ENCODE measurements at places on chromosomes 7 and 10. TPM values are rescaled to one million over a fixed set of nuclear protein-coding genes. Genes with fewer than 3 reads are reported as not detected.

DNA sequence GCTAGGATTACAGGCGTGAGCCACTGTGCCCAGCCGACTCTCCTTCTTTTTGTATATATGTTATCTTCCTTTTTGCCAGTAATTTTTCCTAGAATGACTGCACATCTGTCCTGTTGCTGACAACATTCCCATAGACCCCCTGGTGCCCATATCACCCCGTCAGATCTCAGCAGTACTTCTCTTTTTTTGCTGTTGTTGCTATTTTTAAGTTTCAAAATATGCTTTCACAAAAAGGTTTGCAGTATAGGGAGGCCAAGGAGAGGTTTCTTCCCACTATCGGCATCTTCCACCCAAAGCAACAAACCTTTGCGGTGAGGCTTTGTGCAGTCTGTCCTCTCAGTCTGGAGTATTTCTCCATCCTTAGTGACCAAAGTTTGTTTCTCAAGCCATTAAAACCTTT, 23.1 kb downstream of the PIK3CG start:
- DNase-seq, result no peak

NEUROG3 gene
- not detected for total RNA-seq

GRCh38 chr7:24619978-24620377, 46.7 kb downstream of the PALS2 start:
- no peak for DNase-seq

DNA sequence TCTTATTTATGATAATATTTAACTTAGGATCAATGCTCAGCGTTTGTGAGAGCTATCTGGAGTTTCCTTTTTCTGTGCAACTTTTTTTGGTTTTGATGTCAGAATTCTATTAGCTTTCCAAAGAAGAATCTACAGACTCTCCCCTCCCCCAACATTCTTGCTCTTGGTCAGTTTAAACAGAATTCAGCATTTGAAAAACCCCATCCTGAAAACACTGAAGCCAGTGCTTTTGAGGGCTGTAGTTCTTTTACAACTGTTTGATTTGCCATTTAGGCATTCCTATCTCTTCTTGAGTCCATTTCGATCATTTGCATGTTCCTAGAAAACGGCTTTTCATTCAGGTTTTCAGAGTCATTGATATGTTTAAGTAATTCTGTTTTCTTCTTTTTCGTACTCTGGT, 15.6 kb upstream of the CXCL12 start:
- DNase-seq, result no peak

- peak; percentile 45 for DNase-seq
Measured at GRCh38 chr10:13990392-13990805, 340.3 kb downstream of the FRMD4A start.

SEPHS1 gene
- total RNA-seq, result 31.8 TPM

DNA sequence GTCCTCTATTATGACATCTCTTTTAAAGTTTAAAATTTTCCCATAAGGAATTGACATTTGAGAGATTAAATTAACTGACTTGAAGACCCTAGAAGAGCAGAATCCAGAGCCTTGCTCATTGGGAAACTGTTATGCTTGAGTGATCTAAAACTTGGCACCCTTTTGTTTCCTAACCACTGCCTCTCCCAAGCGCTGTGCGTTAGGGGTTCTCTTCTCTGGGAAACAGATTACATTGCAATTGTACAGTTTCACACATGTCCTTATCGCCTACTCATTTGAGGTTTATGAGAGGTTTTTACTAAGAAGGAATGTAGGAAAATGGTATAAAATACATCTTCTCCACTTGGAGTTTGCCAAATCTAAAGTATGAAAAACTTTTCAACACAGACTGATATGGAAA, 126.8 kb upstream of the AMPH start:
- DNase-seq, result no peak

PNLIPRP1 gene
- not detected for total RNA-seq

- DNase-seq, result peak; percentile 90
Measured at GRCh38 chr10:22252224-22252800, 34.5 kb upstream of the EBLN1 start.

DNA sequence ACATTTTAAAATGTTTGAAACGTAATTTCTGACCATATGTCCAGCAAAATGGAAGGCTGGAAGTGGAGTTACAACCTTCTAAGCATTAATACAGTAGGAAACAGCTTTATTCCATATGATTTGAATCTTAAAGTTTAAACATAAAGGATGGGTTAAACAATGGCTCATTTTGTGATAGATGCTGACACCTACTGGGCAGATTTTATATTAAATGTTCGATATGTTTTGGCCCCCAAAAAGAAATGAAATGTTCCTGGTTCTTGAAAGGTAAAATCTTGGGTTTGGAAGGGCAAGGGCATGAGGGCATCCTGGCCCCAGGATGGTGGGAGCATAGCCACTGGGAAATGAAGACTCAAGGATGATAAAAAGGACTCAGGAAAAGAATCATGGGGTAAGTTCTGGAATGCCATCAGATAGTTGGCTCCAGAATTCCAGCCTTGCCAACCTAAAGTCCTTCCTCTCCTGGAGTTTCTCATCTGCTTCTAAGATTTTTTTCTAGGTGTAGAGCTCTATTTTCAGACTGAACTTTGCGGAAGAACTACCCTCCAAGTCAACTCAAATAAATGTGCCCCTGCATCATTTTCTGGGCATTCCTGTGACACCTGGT, 34.6 kb upstream of the SLC35G1 start:
- DNase-seq, result no peak

GRCh38 chr7:108120196-108120595, 10.0 kb downstream of the LAMB4 start:
- no peak for DNase-seq

DNA sequence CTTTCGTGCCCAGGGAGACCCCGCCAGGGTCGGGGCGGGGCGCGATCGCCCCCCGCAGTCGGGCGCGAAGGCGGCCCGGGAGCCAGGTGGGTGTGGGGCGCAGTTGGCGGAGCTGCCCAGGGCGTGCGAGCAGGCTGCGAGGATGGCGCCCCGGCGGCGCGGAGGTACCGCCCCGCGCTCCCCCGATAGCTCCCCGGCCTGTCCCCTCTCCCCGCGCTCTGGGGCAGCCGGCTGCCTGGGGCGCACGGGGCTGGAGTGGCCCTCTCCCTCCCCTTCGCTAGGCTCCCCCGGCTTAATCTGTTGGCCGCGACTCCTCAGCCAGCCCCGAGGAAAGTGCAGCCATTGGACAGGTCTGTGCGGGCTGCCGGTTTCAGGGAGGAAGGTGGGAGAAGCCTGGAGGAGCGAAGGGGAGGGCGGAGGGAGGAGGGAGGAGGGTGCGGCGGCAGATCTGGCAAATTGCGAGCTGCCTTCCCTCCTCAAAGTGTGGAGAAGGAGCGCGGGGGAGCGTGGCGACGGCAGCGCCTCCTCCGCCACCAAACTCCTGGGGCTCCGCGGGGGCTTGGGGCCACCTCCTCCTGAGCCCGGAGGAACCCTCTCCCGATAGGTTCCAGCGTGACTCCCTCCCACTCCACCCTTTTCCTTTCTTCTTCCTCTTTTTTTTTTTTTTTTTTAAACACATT, 361 bp upstream of the PLXDC2 start:
- DNase-seq, result peak; percentile 93

GRCh38 chr7:66948480-66949109, 27.6 kb downstream of the TMEM248 start:
- no peak for DNase-seq

DNA sequence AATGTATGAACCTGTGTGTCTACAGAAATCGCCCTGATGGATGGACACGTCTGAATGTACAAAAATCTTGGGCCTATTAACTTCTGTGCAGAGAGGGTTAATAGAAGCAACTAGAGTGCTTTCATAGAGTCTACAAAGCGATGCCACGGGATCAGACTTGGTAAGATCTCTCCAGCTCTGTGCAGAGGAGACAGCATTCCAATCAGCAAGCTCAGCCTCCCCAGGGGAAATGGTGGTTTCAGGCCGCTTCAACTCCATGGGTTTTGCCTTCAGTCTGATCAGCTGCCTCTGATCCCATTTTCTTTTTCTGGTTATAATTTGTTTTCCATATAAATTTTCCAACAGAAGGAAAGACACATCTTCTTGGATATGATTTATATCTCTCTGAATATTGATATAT, 35.1 kb upstream of the COBL start:
- no peak for DNase-seq

ZSCAN21 gene
- 7.6 TPM for total RNA-seq

DNA sequence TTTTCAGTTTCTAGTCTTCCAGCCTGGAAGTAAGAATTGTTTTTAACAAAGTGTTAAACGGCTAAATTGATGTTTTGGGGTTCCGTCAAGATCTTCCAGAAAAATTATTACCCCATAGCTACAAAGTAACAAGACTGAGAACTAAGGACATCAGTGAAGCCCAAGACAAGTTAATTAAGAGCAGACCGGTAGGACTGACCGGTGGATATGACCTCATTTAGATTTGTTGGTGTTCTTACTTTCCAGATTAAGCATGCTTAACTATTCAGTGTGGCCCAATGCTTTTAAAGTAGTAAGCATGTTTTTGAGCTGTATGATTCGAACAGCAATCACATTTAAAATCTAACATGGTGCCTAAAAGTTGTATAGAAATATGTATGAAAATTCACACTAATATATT, 73.1 kb upstream of the RPA3 start:
- DNase-seq, result no peak

DNA sequence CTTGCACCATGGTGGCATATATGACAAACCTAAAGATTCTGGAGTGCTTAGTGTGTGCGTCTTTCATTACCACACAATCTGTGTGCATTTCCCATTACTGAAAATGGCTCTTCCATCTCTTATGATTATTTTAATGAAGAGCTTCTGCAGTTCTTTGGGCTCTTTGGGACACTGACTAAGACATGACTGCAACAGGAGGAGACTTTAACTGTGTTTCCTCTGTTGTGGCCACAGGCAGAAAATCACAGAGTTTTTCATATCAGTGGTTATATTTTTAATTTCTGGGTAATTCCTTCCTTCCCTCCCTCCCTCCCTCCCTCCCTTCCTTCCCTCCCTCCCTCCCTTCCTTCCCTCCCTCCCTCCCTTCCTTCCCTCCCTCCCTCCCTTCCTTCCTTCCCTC, 58.1 kb downstream of the WNT2 start:
- DNase-seq, result no peak

DNA sequence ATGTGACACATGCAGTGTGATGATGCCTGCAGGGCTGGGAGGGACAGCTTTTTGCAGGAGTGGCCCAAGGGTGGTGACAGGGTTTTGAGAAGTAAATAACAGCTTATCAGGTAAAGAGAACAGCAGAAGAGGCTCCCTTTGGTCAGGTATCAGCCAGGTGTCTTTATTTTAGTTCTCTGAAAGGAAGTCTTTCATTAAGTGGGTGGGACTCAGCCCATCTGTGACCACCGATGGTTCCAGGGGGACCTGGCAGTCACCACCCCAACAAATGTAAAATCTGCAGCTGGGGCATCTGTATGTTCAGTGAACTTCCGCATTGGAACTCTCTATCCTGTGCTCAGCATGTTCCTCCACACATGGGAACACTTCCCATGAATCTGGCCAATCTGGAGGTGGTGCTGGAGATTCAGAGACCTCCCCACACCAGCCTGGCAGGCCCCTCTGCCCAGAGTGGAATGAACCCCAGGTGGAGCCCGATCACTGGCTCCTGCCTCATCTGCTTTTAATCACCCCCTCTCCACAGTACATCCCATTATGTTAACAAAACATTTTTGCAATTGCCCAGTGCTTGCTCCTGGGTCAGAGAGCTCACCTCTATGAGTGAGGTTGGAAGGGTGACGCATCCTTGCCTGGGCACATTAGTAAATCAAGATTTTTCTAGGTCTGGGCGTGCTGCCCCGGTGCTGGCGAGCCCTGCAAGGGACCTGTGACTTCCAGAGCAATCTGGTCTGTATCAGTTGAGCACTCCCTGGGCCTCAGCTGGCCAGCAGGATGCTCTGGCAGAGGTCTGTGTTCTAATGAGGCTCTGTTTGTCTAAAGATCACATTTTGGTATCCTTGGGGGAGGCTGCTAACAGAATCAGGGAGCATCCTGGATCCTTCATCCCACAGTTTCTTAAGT, 140.4 kb upstream of the GDF10 start:
- no peak for DNase-seq

DNA sequence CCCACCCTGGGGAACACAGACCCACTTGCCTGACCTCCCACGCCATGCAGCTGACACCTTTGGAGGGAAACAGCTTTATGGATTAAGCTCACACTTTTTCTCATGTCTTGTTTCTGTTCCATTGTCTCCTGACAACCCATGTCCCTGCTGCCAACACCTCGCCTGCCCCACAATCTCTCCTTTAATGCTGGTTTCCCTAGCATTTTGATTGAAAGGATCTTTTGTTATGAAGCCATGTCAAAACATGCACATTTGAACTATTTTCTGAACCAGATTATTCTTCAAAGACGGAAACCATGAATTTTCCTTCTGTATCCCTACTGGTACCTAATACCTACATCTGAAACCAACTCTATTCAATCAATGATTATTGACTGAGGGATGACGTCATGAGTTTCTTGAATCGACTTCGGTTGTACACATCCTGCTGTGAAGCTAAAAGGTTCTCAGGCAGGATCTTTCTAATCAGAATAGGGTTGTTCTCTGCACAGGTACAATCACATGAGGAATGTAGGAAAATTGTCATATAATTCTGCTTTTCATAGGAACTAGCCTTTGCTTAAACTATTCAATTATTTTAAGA, 106.2 kb upstream of the NEBL start:
- DNase-seq, result no peak

DNA sequence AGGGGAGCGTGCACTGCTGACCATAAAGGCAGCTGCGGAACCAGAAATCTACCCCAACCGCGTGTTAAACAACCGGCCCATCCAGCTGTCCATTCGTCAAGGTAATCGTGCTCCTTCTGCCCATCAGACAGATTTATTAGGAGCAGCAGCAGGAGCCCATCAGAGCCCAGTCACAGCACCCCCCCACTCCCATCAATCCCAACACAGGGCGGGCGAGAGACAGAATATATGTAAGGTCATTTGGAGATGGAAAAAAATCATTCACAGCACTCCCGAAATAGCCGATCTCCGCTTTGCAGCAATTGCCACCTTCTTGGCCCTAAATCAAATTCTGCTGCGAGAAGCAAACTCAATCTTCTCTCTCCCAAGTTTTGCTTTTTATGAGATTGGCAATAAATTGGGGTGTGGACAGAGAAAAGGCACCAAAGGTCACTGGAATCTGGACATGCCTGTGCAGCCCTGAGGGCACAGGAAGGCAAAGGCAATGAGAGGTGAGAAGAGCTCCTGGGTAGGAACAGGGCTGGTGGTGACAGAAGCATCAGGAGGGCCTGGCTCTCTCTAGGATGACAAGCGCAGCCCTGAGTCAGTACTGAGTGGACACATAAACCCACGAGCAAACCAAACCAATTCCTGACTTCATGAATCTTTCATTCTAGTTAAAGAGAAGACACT, 145.0 kb upstream of the ZMIZ1 start:
- DNase-seq, result no peak

- DNase-seq, result no peak
Measured at GRCh38 chr7:15648461-15648961, 38.0 kb downstream of the MEOX2 start.
